Central memory CD4-positive, alpha-beta T cell (primary cell): ENCODE measurements at places on chromosomes 16 and 17.

DNA sequence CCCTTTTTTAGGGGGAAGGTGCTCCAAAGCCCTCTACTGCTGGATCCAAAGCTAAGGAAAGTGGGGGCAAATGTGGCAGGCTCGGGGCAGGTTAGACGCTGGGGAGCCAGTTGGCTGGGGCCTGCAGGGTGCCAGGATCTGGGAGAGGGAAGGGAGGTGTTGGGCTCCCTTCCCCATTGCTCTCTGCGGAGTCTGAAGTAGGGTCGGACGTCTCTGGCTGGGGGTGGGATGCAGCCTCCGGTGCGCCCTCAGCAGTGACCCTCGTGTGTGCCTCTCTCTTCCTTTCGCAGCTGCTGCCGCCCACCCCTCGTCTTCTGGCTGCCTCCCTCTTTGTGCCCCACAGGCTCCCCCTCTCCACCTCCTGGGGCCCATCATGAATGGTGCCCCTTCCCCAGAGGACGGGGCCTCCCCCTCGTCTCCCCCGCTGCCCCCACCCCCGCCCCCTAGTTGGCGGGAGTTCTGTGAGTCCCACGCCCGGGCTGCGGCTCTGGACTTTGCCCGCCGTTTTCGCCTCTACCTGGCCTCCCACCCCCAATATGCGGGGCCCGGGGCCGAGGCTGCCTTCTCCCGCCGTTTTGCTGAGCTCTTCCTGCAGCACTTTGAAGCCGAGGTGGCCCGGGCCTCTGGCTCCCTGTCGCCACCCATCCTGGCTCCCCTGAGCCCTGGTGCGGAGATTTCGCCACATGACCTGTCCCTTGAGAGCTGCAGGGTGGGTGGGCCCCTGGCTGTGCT lies 2.2 kb downstream of the SH2B1 start:
- no peak for DNase-seq

DNA sequence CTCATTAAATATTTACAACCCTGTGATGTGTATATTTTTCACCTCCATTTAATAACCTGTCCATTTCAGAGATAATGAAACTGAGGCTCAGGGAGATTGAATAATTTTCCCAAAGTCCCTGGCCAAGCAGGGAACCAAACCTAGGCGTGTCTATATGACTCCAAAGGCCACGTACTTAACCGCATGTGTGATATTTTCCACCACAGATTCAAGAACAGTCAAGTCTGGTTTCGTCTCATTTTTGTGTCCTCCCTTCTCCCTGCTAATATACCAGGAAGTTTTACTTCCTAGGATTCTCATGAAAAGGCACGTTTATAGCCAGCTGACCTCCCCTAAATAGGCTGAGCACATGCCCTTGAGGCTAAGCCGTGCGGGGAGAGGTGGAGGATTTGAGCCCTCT lies 15.3 kb downstream of the WFIKKN2 start:
- no peak for DNase-seq

- no peak for DNase-seq
These were observed 20.3 kb upstream of the SLC52A1 start for GRCh38 chr17:5055543-5055942.

DNA sequence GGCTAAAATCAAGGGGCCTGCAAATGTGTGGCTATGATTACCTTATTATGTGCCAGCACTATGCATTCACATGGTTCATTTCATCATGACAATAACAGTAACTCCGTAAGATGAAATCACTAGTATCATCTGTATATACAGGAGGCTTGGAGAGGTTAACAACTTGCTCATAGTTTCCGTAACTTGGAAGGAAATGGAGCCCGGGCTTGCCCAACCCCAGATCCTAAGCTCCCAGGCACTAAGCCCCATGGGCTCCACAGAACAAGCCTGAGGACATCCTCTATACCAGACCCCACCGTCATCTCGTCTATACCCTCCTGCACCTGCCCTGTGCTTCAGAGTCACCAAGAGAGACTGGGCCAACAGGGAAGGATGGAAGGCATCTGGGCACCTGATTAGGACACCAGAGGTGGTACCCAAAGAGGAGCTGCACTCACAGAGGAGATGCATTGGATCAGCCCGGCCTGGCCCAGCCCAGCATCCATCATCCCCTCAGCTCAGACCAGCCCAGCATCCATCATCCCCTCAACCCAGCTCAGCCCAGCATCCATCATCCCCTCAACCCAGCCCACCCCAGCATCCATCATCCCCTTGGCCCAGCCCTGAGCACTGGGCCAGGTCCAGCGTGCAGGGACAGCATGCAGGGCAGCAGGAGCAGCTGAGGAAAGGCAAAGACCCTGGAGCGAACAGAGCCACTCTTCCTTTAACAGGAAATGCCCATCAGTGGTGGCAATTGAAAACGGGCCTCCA lies 28.5 kb downstream of the NSMCE1 start:
- DNase-seq = no peak

DNA sequence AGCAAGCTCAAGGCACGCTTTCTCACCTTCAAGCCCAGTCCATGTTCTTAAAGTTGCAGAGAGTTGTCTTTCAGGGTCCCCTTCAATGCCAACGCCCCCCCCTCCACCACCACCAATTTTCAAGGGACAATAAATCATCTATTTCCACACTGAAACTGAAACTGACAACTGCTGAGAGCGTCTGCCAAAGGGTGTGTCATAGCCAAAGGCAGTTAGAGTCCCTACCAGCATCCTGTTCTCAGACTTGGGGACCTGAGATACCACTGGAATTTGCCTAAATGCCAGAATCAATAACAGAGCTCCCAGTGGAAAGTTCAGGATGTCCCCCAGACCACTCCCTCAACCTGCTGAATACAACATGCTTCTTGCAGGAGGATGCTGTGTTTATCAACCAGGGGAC lies 133.2 kb upstream of the SOX9 start:
- DNase-seq = no peak

- no peak for DNase-seq
These were observed 4.2 kb downstream of the CDK3 start for GRCh38 chr17:76004750-76005262.

DNA sequence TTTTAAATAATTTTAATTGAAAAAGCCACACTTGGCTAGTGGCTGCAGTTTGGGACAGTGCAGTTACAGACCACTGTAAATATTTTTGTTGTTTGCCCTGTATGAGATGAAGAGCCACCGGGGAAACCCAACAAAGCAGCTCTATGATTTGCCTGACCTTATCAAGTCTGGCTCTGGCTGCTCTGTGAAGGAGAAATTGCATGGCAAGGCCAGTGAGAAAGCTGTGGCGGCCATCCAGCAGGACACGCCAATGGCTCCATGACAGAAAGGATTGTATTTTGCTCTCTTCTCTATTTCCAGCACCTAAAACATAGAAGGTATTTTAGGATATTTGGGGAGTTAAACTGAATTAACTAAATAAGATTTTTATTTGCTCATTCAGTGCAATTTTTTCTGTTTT lies 330.0 kb upstream of the DYNLRB2 start:
- DNase-seq = no peak

DNA sequence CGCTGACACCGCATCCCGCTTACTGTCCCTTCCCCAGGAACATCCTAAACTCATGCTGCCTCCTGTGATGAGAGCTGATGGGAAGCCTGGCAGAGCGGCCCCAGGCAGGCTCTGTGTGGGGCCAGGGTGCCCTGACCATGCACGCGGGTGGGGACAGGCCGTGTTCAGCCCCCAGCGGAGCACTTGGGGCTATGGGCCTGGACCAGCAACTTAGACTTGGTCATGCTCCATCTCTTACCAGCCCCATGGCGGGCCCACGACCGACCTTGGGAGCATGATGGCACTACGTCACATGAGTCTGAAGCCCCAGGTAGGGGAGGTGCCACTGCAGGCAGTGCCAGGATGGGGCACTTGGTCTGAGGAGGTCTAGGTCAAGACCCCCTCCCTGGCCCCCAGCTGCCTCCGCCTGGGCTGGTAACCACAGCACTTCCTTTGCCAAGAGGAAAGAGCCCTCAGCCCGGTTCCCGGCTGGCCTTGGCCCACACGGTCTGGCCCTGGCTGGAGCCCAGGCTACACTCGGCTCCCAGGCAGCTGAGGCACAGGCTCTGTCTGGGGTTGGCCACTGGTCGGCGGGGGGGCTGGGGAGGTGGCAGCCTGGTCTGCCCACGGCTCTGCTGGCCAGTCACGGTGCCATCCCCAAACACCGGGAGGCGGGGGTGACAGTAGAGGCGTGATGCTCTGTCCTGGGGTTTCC lies 25.7 kb downstream of the BAHCC1 start:
- DNase-seq = no peak

- no peak for DNase-seq
These were observed 5.3 kb downstream of the SHPK start for GRCh38 chr17:3630781-3631180.

DNA sequence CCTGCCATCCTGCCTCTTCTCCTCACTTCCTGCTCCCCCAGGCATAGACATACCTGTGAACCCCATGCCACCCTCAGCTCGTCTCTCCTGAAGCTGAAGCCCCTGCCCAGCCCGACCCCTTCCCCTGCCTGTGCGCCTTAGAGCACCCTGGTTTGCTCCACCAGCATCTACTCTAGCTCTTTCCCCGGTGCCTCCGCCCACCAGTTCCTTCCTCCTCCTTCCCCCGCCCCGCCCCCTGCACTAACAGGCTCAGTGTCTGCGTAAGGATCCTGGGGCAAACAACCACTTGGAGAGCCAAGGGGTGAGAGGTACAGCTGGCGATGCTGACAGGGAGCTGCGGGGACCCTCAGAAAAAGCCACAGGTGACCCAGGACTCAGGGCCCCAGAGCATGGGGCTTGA lies 1.9 kb downstream of the GPR142 start:
- peak; percentile 30 for DNase-seq

DNA sequence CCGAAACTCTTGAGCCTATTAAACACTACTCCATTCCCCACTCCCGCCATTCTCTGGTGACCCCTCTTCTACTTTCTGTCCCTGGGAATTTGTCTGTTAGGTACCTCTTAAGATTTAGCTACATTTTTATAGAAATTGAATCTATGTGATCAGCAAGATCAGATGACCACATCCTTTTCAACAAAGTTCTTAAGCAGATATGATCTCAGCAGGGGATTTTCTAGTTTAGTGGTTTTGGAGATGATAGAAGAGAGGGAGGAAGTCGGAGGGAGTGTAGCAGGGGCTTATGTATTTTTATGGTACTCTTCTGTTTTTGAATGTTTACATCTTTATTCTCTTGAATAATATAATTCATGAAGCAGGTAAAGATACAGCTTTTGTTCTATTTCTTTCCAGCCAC lies 40.8 kb downstream of the RPA1 start:
- DNase-seq = peak; percentile 81

DNA sequence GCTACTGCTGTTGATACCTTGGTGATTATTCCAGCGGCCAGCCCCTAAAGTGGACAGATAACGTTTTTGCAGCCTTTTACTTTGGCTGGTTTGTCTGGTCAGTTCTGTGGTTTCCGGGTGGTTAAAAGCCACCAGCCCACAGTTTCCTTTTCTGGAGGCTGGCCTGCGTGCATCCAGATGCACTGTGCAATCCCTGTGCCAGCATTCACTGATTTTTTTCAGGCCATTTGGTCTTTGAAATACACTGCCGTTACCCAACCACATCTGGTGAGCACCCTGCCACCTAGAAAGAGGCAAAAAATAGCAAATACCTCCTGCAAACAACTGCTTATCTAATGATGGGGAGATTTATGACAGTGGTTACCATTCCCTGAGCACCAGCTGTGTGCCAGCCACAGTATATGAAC lies 797 bp downstream of the NUDT7 start:
- DNase-seq = peak; percentile 3

GRCh38 chr16:17173281-17173680 lies 297.5 kb downstream of the XYLT1 start:
- no peak for DNase-seq

GRCh38 chr17:35898283-35899070 lies 18.3 kb upstream of the CCL5 start:
- DNase-seq = no peak

GRCh38 chr17:31597646-31598398 lies 206.3 kb downstream of the RAB11FIP4 start:
- no peak for DNase-seq

GRCh38 chr17:81465910-81466309 lies 46.7 kb downstream of the ACTG1 start:
- DNase-seq = no peak

DNA sequence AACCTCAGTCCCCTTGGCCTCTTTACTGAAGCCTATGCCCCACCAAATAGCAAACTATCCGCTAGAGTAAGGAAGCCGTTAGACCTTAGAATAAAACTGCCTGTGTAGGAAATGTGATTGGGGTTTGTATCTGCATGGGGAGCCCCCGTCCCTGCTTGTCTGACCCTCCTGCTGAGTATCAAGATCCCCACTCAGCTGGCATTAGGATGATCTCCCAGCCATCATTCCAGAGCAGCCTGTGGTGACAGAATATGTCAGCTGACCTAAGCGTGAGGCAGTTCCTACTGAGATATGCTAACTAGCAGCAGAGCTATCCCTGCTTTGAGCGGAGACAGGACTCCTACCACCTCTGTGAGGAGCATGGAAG lies 645 bp upstream of the GFOD2 start:
- no peak for DNase-seq

DNA sequence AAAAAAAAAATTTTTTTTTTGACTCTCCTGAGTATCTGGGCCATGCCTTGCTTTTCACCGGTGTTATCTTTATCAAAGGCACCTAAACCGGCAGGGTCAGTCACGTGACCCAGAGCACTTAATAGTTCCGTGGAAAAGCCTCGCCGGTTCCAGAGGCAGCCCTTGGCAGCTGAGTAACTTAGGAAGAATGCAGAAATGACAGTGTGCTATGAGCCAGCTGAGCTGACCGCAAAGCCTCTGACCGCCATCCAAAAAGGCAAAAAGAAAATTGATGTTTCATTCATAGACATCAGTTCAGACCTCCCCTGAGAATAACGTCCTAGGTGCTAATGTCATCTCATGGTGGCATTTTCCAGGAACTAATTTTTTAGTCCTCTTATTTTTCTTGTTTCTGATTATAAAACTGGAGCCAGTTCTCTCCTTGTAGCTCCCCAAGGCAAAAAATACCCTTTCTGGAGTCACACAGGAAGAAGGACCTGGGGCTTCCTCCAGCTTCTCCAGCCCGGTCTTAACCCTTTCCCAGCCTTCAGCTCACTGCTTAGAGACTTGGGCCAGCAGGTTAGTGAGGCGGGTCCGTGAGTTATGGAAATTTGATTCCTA lies 122.6 kb downstream of the SOCS1 start:
- no peak for DNase-seq

DNA sequence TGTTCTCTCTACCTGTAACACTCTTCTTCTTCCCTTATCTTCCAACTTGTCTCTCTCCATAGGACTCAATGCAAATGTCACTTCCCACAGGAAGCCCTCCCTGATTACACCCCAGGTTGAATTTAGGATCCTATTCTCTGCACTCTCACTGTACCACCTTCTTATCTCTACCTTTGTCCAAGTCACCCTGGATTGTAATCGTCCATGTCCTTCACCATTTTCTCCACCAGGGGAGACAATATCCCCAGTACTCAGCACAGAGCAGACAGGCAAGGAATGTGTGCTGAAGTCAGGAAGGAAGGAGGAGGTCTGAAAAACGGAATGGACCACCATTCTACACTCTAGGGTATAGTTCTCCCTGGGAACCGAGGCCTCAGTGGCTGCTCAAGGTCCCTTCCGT lies 14.2 kb downstream of the C16orf82 start:
- DNase-seq = no peak

DNA sequence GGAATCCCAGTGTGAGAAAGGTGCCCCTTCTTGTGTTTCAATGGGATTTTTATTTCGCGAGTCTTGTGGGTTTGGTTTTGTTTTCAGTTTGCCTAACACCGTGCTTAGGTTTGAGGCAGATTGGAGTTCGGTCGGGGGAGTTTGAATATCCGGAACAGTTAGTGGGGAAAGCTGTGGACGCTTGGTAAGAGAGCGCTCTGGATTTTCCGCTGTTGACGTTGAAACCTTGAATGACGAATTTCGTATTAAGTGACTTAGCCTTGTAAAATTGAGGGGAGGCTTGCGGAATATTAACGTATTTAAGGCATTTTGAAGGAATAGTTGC lies 567 bp downstream of the UBB start:
- no peak for DNase-seq

GRCh38 chr16:2817340-2818271 lies 569 bp downstream of the PRSS21 start:
- no peak for DNase-seq
